ENCODE measurements at places on chromosomes 5 and 9.

GRCh38 chr9:7570107-7570720 is 229.4 kb downstream of the DMAC1 start:
- DNase-seq: peak; percentile 65

DNA sequence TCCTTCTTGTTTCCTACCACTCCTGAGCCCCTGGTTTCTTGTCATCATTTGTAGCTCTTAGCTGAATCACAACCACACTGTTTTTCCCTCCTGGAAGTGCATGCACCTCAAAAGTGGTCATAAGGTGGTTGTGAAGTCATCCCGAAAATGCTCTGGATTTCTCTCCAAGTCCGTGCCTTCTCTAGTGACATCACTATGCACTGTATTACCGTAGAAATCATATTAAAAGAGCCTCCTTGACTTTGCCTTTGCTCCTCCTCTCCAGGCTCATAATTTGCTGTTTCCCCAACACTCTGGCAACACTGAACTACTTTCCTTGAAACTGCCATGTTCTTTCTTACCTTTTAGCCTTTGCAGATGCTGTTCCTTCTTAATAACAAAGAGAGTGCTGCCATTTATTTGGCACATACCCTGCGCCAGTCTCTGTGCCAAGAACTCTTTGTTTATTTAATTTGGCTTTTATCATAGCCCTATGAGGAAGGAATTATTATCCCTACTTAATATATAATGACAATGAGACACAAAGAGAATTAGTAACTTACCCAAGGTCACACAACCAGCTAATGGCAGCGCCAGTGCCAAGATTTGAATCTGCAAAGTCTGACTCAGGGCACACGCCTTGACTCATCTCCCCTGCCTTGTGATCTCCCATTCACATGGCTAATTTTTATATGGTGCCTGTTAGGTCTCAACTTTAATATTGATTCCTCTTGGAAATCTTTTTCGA is 115.4 kb downstream of the KIF4B start:
- peak; percentile 66 for DNase-seq

DNA sequence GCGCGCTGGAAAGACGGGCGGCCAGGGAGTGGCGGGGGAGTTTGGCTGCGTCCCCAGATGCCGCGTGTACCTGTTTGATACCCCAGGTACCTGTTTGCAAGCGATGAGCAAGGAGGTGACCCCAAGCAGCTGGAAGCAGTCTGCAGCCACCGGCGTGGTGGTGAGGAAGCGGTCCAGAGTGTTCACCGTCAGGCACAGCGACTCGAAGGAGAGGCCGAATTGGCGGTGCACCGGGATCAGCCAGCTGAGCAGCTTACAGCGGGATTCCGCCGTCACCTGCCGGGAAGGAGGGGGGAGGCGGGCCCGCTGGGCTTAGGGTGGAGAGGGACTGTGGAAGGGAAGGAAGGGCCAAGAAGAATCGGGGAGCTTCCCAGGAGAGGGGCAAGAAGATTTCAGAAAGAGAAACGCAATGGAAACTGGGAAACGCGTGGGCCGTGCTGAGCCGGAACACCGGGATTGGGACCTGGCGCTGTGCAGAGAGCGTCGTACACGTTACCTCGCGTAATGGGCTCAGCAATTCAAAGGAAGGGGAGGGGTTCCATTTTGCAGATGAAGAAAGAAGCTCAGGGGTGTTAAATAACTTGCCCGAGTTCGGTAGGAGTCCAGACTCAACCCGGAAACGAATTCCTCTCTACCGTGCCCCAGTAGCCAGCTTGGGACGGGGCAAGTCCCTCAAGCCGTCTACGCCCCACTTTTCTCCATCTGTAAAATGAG is 980 bp downstream of the CCNO start:
- DNase-seq: peak; percentile 10

GRCh38 chr9:126891676-126892075 is 22.9 kb upstream of the RALGPS1 start:
- no peak for DNase-seq

- DNase-seq: no peak
Observed at GRCh38 chr9:134318481-134318891, 7.8 kb upstream of the RXRA start.

GRCh38 chr9:125759764-125760129 is 12.6 kb downstream of the PBX3 start:
- no peak for DNase-seq

DNA sequence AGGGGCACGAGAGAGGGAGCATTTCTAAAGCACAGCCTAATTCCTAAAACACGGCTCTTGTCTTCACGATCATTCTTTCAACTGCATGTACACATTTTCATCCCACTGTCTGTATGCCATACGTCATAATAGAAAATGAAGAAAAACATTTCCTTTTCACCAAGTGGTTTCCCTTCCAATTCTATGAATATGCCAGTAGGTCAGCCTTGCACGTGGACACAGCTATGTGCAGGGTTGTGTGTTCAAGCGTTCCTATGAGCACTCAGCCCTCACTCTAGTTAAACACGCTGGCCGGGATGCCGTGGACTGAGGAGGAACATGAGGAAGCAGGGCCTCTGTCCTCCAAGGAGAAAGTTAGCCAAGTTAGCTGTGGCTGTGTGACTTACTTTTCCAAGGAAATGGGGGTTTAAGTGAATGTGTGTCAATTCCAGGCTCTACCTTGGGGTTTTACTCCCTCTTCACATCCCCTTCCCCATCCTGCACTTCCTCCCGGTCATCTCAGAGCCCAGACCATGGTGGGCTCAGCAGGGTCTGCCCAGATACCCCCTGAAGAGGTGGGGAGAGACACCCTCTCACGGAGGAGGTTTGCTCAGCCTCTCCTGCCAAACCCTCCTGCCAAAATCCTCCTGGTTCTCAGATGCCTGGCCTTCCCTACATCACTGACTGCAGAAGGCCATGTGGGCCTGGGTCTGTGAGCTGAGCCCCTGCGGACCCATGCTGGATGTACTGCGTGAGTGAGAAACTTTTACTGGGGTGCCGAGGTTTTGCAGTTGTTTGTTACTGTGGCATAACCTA is 230.6 kb downstream of the FSTL4 start:
- DNase-seq: no peak

GRCh38 chr9:3018071-3018470 is 174.2 kb upstream of the PUM3 start:
- no peak for DNase-seq

GRCh38 chr5:54739371-54739770 is 221.8 kb downstream of the SNX18 start:
- DNase-seq: no peak

DNA sequence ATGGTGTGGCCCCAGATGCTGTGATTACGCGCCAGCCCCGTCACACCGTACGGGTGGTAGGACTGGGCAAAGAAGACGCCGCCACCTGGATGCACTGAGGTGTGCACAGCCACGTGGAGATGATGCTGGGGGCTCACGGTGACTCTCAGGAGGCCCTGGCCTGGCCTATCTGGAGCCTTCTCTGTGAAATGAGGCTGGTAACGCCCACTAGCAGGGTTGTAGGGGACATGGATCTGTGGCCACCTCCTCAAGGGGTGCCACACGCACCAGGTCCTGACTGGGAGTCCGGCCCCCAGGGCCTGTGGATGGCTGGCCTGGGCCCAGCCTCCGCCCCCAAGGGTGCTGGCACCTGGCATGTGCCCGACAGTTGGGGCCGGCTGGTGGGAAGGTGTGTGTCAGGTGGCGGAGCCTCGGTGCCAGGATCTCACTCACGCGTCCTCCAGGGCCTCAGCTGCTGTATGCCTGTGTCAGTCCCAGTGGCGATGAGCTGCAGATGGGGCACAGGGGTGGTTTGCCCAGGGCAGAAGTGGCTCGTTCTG is 32.4 kb downstream of the NEK6 start:
- DNase-seq: no peak

GRCh38 chr5:94849821-94850736 is 231.6 kb downstream of the SLF1 start:
- DNase-seq: peak; percentile 67

DNA sequence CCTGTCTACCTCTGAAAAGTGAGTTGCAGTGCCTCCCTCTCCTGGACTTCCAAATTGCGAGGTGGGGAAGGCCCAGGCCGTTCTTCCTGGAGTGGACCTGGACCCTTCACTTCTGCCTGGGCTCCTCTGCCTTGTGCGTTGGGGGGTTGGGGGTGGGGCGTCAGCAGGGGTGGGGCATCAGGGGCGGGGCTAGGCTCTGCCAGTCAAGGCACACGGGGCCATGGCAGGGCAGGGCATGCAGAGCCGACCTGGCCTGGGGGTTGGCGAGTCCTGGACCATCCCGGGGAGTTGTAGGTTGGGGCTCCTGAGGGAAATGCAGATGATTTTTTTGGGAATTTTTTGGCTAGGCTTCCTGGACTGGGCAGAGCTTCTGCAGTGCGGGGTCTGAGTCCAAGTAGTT is 87.1 kb downstream of the EHMT1 start:
- no peak for DNase-seq

GRCh38 chr5:19619571-19619970 is 368.4 kb downstream of the CDH18 start:
- no peak for DNase-seq

GRCh38 chr9:119052339-119053030 is 316.8 kb downstream of the BRINP1 start:
- DNase-seq: no peak

DNA sequence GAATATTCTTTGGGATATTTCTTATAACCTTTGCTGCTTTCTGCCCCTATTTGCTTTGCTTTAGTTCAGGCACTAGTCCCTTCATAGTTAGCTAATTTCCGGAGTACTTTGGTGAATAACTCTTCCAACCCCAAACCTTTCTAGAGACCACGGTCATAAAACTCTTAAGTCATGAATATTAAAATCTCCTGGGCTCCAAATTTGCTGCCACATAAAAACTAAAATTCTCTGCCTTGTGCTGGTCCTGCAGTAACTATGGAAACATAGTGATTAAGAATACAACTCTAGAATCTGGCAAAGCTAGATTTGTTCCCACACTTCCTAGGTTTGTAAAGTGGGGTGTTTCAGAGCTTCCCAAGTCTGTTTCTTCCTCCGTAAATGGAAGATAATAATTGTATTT is 10.0 kb upstream of the ACTBL2 start:
- no peak for DNase-seq

- peak; percentile 49 for DNase-seq
Observed at GRCh38 chr9:92138157-92138959, 23.1 kb upstream of the SPTLC1 start.

GRCh38 chr9:35385042-35385441 is 104.9 kb upstream of the RUSC2 start:
- peak; percentile 74 for DNase-seq

DNA sequence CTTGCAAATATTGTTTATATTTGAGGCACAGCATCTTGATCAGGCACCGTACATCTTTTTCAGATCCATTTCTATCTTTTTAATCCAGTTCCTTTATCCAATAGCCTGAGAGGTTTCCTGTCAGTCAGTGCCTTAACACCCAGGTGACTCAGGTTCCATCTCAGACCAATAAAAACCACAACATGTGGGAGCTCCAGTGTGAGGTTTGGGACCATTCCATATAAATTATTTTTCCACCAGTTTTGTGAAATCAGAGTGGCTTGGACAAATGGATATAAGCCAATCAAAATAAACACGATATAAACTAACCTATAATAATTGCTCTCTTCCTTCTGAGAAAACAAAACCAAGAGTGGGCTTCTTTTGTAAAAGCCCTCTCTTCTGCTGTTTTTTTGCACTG is 351.3 kb downstream of the NTRK2 start:
- DNase-seq: no peak

- DNase-seq: no peak
Observed at GRCh38 chr9:89382026-89382986, 64.0 kb downstream of the SECISBP2 start.

DNA sequence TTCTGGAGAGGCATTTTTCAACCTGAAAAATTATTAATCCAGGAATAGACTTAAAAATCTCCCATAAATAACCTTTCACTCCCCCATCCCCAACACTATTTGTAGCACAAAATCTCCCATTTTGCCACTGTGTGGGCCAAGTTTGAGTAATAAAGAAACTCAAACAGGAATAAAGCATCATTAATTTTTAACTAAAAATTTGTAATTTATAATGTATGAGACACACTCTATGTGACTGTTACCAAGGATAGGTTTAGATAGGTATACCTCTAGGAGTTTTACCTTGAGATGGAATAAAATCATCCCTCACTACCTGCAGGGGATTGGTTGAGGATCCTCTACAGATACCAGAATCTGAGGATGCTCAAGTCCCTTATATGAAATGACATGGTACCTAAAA is 30.1 kb downstream of the CHD1 start:
- DNase-seq: no peak

- no peak for DNase-seq
Observed at GRCh38 chr9:95104980-95105379, 212.5 kb downstream of the FANCC start.

DNA sequence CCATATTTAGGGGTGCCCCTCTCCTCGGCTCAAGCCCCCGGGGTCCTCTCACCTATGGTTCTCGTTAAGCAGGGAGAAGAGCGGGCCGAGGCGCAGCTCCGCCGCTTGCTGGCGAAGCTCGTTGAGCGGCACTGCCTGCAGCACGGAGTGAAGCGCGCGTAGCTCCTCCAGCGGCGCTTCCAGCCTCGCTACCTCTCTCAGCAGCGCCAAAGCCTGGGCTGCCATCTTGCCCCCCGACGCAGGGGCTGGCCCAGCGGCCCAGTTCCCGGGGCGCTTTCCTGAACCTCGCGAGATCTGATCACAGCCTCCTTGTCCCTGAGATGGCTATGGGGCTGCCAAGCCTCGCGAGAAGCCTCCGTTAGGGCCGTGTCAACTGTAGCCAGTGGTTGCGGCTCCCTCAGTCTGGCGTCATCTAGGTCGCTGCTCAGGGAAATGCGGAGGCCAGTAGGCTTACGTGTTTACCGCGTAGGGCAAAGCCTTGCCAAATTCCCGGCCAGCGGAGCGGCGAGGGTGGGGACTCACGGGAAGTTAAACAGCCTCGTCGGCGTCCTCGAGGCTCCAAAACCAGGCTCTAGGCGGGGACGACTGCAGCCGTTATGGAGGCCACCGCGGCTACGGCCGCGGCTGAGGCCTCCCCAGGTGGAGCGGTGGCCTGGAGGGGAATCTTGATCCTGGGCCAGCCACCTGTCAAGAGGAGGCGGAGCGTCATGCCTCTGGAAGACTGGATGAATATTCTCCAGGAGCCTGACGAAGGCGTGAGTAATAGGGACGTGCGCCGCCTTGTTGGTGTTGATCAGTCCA is at the start of gene PSMD5:
PSMD5 (minus strand) TSS at position 238 of the 801 bp plus-strand sequence; CDS start at position 225, 13 bp downstream.
- peak; percentile 100 for DNase-seq

GRCh38 chr9:126326228-126327005 is at the start of gene MVB12B:
MVB12B (plus strand) TSS chr9:126326829; CDS start chr9:126326930, 101 bp downstream.
- DNase-seq: no peak

GRCh38 chr5:107337281-107337680 is 333.5 kb downstream of the EFNA5 start:
- DNase-seq: peak; percentile 52

- DNase-seq: peak; percentile 90
Observed at GRCh38 chr9:115115924-115116323, 2.0 kb downstream of the TNC start.

Measured in fibroblast of mammary gland (primary cell).